ENCODE measurements at places on chromosomes 4 and X.

GRCh38 chr4:53490965-53491622 is 100.2 kb downstream of the LNX1 start:
- DNase-seq, result no peak

- no peak for DNase-seq
These were observed 245.0 kb downstream of the EVC2 start for GRCh38 chr4:5463361-5463760.

DNA sequence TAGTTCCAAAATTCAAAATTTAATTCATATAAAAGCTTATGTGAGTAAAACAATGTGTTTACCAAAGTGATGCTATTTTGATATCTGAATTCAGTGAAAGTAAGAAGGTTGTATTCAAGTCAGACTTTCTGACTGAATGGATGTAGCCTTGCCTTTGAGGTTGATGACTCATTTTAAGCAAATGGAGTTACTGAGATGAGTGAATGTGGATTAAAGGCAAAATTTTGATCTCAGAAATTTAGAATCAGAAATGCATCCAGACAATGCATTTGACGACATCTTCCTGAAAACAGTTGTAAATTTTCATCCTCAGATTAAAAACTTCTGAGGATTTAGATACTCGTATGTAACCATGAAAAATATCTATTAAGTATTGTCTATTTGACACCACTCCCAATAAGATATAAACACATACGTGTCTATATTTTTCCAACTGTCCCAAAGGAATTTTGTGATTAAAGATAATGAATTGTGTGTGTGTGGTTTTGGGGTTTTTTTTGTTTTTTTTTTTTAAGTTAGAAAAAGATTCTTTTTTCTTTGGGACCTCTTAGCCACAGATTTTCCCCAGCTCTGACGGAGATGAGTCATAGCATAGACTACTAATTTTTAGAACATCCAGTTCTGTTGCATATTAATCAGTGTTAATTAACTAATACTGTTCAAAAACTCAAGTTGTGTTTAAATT is 34.4 kb downstream of the NFKB1 start:
- DNase-seq, result no peak

GRCh38 chrX:28549838-28550237 is 37.4 kb upstream of the IL1RAPL1 start:
- DNase-seq, result no peak

DNA sequence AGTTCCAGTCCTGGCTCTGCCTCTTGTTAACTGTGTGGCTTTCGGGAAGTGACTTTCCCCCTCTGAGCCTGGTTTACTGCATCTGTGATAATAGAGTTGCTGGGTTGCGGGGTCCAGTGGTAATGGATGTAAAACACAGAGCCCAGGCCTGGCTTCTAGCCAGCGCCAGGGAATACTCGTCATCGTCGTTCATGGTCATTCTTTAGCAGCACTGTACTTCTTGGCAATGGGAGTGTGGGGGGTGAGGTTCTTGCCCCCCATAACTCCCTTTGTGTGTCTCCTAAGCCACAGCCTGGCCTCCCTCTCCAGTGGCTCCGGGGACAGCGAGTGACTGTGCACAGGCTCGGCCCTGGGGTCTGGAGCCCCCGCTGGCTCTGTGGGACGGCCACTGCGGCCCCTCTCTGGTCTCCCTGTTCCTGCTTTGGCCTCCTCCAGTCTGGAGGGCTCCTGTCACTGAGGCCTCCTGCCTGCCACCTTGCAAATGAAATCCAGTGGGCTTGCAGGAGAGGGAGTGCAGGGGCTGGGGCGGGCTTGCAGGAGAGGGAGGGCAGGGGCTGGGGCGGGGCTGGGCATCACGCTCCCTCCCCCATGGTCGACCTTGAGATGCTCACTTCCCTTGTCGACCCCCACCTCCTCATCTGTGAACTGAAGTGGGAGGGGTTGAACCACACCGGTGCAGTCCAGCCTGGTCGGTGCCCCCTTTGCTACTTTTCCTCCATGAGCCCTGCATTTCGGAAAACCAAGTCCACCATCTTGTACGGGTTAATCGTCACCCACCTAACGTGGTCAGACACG is 13.2 kb downstream of the PSAPL1 start:
- DNase-seq, result no peak

GRCh38 chr4:173121076-173121561 is 47.5 kb upstream of the GALNT7 start:
- DNase-seq, result no peak

- no peak for DNase-seq
These were observed 57.7 kb upstream of the ATXN3L start for GRCh38 chrX:13377550-13377934.

DNA sequence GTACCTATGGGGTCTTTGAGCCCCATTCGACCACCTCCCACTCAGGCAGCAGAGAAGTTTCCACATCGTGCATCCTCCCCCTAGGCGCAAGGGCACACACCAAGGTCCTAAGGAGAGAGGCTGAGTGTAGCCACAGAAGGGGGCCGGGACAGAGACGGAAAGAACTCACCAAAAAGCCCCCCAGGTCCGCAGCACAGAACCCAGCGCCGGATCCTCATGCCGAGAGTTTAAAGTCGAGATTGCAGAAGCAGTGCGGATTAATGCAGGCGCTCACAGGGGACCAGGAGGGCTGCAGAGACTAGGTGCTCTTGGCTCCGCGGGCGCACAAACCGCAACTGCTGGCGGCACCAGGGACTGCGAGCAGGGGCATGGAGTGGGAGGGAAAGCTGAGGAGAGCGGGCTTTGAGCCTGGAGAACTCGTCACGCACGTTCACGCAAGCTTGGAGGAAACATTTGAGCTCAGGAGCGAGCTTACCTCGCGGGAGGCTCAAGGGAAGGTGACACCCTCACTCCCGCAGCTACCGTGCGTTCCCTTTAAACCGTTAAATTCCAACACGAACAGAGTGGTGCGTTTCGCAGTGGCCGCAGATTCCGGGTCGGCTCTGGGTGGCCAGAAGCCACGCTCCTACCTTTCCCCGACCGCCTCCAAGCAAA is 8.5 kb downstream of the NKX3-2 start:
- DNase-seq, result no peak

- DNase-seq, result no peak
These were observed 1.1 kb downstream of the RNF212 start for GRCh38 chr4:1112174-1112820.

- no peak for DNase-seq
These were observed 189.0 kb upstream of the ANXA10 start for GRCh38 chr4:167903291-167903721.

DNA sequence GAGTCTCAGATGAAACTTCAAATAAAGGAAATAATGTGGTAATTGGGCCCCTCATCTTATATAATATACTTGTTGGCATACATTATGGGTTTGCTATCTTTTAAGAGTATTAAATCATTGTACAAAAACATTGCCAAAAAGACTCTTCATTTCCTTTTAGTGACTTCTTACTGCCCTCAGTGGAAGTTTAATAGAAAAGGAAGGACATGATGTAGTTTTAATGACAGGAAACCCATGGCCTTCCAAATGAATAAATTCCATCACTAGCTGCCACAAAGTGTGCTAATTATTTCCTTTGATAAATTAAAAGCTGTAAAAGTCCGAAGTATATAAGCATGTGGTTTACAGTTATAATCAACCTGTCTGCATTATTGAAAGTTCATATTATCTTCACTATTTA is 350.9 kb upstream of the HAND2 start:
- no peak for DNase-seq

DNA sequence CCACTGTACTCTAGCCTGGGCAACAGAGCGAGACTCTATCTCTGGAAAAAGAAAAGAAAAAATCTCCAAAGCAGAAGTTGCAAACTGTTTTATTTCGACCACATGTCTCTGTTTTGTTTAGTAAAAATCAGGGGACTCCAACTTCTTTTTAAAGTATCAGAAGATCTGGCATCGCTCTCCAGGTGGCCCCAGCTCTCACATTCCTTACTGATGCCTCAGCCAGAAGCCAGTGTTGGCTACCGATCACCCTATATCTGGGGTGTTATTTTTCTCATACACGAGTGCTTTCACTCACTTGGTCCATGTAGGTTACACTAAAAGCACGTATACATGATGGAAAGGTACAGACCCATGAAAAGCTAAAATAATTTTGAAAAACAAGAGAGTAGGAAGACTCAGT is 8.3 kb downstream of the MPP1 start:
- no peak for DNase-seq

DNA sequence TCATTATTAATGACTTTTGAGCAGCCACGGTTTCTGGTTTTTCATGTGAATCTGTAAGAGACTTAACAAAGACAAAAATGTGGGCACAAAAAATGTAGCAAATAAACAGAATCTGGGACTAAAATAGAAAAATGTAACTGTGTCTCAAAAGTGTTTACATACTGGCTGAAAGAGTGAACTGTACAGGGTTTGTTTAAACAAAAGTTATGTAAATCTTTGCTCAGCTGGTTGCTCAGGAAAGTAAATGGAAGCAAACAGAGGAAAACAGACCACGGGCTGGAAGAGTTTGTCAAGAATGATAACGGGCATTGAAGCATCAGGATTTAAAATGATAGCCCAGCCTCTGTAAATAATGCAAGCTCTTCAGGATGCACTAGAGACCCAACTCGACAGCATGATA is 921.8 kb upstream of the FTHL17 start:
- no peak for DNase-seq

GRCh38 chr4:89438102-89438831 is 130.7 kb upstream of the GPRIN3 start:
- DNase-seq, result peak; percentile 48

GRCh38 chr4:132958457-132959263 is 190.4 kb upstream of the PCDH10 start:
- no peak for DNase-seq

DNA sequence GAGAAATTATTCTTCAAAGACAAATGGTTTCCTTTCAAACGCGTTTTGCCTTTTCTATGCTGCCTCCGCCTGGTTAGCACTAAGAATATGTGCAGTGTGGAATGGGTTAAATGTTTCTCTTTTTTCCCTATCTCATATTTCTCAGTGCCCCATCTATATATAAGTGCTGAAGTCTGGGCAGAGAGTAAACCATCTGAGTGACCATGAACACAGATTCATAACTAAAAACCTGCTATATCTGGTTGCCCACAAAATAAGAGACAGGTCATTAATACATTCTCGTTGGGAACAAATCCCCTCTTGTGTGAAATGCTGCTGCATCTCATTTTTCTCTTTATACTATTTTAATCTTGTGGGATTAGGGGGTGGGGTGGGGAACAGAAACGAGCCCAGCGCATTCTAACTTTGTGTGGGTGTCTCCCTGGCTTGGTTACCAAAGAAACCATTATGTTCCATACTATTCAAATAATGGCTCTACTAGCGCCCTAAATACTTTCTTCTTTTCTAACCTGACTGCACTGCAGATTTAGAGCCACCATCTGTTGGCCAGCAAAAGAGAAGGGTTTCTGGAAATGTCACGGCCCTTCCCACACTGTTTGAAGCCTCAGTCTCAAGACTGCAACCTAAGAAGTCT is 42.2 kb upstream of the PTCHD1 start:
- DNase-seq, result no peak

GRCh38 chrX:40056420-40056819 is 41.3 kb downstream of the BCOR start:
- no peak for DNase-seq

- no peak for DNase-seq
These were observed 8.4 kb upstream of the PRPS1 start for GRCh38 chrX:107619885-107620322.

GRCh38 chr4:114690571-114690970 is 92.0 kb downstream of the UGT8 start:
- DNase-seq, result no peak

GRCh38 chr4:24024605-24025004 is 134.8 kb upstream of the PPARGC1A start:
- no peak for DNase-seq

DNA sequence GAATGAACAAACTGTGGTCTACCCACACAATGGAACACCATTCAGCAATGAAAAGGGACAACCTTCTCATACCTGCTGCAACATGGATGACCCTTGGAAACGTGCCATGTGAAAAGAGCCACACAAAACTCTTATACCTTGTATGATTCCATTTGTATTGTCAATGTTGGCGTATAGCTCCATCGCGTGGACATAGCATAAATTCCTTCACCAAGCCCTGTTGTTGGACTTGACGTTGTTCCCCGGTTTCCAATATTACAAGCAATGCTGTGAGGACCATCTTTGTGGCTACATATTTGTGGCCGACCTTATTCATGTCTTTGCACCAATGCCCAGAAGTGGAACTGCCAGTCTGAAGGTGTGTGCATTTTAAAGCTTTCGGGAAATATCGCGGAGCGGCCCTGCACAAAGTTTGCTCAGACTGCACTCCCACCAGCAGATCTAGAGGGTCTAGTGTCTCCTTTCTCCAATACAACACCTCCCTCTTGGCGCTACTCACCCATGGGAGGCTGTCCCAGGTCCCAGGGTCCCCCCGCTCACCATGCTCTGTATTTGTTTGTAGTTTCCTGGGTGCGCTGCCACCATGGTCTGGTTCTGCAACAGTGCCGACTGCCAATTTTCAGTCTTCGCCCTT is at the start of gene CLDN34:
Gene CLDN34 (plus strand): TSS at position 584 of the 634 bp plus-strand sequence. CDS start 0 bp downstream, at position 584.
- no peak for DNase-seq

DNA sequence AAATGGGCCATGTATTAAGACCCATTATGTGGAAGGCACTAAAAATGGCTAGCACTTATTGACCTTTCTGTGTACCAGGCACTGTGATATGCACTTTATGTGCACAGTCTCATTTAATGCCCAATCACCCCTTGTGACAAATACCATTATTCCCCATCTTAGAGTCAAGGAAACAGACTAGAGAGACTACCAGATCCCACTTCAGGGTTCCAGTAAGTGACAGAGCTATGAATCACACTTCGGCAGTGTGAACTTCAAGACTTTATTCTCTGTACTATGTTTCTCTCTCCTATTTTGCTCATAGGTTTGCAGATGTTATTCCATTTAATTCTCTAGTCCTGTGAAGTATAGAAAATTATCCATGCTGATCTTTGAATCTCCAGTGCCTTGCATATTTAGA is 107.0 kb downstream of the NFKB1 start:
- DNase-seq, result no peak

DNA sequence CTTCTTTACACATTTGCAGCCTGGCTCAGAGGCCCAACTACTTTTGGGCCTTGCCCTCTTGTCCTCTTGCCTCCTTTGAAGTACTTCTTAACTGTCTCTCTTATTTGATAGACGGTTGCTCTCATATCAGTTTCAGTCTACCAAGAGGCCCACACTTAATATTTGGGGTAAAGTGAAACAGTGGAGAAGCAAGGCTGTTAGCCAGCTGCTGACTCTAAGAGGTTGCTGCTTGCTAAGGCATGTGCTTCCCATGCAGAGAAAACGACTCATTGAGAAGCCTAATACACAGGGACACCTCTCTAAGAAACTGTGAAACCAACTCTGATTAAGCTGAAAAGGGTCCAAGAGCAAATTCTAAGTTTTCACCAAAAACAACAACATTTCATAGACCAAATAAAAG is 94.6 kb downstream of the PPP3CA start:
- no peak for DNase-seq

- DNase-seq, result no peak
These were observed 6.4 kb upstream of the PTTG2 start for GRCh38 chr4:37953620-37954293.
